ENCODE measurements at places on chromosomes 12 and 14.
A peak's percentile ranks its signal among the peaks of the same experiment; 100 is the strongest.

GRCh38 chr12:50047693-50048250, 9.6 kb upstream of the ASIC1 start:
- no peak for DNase-seq

- DNase-seq: no peak
Measured at GRCh38 chr12:4996714-4997113, 47.0 kb upstream of the KCNA5 start.

DNA sequence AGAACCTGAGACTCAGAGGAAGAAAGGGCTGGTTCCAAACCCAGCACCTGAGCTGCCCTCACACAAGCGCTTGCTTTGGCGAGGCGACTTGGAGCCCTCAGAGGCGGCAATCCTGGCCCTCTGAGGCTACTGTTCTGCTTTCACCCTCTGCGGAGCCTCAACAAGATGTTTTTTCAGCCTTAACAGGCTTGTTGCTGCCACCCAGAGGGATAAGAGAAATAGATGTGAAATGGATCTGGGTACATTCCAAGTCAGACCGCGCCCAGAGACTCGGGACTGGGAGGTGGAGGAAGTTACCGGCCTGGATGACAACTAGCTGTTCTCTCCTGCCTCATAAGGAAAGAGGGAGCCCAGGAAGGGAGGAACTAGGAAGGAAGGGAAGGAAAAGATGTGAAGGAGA, 89.6 kb downstream of the TTC7B start:
- DNase-seq: no peak

DNA sequence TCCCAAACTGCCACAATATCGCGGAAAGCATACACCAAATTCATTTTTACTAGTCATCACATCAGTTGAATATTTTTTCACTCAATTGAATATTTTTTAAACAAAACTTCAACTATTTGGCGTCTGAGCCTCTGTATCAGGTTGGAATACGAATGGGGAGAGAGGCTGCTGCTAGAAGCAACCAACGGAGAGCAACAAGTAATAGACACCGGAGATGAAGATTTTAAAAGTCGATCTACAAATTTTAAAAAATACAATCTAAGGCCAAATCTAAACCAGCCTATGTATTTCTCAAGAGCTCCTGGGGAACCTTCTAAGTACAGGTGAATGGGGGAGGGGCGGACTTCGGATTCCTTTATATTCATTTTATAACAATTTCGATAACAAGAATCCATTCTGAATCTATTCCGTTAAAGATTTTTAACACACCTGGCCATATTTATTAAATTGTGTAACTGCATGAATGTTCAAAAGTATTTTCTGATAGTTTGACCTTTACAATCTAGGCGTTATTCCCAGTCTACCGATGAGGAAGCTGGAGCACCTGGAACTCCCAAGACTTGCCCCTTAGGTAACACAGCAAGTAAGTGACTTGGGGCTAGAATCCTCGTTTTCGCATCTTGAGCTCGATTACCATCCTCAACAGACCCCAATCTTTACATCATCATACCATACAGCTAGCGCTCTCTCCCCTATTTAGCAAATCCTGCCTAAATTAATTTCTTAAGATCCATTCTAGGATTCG, 1.2 kb downstream of the GNPNAT1 start:
- no peak for DNase-seq

DNA sequence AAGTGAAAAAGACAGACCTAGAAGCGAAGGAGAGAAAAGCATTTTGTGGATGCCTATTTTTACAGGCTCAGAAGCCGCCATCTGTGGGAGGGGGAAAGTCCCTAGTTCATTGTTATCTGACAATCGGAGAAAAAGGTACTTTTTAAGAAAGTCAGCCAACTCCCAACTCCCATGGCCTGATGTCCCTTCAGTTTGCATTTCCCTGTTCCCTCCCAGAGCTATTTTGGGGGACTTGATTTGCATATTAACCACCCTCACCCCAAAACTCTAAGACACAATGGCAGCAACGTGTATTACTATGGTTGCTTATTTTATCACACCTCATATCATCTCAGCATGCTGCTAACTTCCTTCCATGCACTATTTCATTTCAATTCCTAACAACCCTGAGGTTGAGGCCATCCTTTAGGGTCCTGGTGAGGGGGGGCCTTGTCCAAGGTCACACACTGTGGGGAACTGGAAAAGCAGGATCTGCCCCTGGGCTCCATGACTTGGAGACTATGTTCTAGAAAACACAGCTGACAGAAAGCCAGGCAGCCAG, 18.7 kb downstream of the HVCN1 start:
- peak; percentile 9 for DNase-seq

- no peak for DNase-seq
Measured at GRCh38 chr14:30528778-30529642, 29.9 kb upstream of the G2E3 start.

DNA sequence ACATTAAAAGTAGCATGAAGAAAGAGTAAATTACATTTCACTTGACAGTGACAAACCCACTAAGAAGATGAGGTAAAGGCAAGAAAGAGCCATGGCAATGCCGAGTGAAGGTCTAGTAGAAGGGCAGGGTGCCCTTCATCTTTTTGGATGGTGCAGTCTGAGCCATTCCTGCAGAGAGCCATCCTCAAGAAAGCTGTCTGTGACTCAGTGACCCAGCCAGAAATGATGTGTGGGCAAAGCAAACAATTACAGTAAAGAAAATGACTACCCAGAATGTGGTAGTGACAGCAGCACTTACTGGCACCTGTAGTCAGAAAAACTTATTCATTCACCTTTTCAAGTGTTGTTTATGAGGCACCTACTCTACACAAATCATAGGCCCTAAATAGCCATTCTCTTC, 281.7 kb downstream of the DUSP6 start:
- no peak for DNase-seq

DNA sequence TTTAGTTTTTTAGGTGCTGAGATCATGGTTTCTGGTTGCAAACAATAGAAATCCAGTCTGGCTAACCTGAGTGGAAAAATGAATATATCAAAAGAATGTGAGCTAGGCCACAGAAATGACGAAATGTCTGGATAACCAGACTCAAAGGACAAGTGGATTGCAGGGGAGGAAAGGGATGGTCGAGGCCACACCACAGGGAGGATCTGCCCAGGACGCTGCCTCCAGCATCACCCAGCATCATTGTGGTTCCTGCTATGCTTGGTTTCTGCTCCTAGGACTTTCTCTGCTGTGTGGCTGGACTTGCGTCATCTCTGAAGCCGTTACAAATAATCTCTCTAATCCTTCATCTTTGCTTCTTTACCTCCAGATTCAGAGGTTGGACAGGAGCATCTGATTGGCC, 80.4 kb downstream of the TTC8 start:
- DNase-seq: no peak

DNA sequence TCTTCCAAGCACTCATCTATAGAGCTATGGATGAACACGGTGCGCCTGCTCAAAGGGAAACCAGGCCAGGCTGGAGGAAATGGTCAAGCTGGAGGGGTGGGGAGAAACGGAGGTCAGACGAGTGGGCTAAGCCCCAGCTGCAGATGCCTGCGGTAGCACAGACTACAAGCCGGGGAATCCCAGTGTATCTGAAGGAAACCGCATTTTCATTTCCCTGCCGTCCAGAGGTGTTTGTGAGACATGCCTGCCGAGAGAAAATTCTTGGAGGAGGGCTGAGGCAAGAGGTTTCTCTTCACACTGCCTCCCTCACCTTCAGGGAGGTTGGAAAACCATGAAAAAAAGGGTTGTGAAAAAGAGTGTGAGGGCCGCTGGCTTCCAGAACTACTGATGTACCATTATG, 102.0 kb upstream of the FOXN3 start:
- DNase-seq: no peak

GRCh38 chr12:123223241-123223668, 9.7 kb downstream of the MPHOSPH9 start:
- peak; percentile 61 for DNase-seq

DNA sequence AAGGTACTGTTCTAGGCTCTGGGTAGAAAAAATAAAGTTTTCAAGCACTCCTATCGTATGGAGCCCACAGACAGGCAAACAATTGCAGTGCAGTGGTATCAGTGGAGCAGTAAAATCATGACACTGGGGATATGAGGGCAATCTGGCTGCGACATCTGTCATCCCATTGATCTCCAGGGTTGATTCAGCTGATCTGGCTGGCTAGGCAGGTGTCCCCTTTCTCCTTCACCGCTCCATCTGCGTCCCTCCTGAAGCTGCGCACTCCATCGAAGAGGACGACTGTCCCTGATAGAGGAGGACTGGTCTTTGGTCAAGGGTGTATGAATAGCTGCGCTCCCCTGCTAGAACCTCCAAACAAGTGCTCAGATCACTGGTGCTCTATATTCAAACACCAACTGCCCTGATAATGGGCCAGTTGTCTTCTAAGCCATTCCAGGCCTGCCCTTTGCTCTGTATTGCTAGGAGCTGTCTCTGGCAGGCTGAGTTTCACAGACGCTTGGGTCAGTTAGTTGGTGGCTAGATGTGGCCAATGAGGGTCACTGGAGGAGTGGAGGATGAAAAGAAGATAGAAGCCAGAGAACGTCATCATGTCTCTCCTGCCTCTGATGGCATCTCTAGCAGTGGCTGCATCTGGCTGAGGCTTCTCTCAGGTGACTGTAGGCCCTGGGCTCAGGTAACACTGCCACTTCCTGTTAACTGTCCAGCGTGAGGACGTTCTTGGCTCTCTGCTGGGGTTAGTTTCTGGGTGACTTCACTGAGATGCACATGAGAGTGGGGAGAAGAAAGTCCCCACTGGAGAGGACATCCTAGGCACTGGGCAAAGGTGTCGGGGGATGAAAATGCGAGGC, 205.0 kb upstream of the FOXN3 start:
- no peak for DNase-seq

- DNase-seq: no peak
Measured at GRCh38 chr12:62934239-62934798, 631 bp downstream of the PPM1H start.

DNA sequence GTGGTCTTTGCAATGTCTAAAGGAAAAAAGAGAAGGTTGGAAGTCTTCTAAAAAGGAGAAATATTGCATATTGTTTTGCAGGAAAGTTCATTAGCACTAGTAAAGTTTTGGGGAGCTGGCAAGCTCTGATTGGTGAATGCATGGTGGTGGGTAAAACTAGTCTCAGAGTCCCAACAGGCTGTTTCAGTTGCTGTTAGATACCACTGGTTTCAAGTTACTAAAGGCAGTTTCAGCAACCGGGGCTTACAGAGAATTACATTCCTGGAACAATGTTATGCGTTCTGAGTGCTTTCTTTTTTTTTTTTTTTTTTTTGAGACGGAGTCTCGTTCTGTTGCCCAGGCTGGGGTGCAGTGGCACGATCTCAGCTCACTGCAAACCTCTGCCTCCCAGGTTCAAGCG, 208.2 kb downstream of the EPS8 start:
- DNase-seq: no peak

GRCh38 chr12:118377884-118378470, 1.6 kb downstream of the SUDS3 start:
- DNase-seq: peak; percentile 69

DNA sequence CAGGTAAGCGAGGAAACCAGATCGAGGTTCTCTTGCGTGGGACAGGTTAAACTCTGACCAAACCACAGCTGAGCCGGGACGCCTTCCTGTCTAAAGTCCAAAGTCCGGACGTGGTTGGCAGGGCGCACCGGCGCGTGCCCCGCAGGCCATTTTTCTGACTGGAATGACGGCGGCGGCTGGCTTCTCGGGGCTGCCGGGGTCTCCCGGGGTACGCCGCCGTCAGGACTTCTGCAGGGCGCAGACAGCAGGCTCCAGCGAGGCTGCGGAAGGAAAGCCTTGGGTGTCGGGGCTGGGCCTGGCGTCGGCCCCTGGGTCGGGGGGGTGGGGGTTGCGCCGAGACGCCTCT, 32.8 kb downstream of the MIA2 start:
- DNase-seq: no peak

GRCh38 chr12:64826234-64826633, 1.8 kb downstream of the TBC1D30 start:
- DNase-seq: peak; percentile 17

DNA sequence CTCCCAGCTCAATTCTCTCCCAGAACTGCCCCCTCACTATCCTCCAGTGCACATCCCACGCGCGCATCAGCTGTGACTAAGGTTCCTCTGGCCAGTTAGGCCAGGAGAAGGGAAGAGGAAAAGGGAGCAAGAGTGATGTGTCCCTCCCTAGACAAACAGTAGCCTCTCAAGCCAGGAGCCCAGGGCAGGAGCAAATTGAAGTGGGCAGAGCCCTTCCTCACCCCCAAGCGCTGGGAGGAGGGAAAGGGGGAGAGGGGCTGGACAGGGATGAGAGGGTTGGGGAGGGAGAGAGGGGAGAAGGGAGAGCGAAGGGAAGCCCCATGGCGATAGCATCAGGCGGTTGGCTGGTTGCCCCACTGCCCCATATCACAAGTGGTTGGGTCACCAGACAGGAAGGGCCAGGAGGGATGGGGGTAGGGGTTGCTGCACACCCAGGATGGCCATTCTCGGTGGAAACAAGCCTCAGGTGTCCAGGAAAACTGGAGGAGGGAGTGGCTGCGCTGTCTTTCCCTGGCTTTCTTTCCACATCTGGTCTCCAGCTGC, 1.1 kb downstream of the CD63 start:
- no peak for DNase-seq

- DNase-seq: no peak
Measured at GRCh38 chr12:19967001-19967400, 401.3 kb upstream of the PDE3A start.

Data from central memory CD4-positive, alpha-beta T cell (primary cell).